ENCODE measurements at places on chromosomes 4 and X. TPM values are rescaled to one million over a fixed set of nuclear protein-coding genes. Genes with fewer than 3 reads are reported as not detected.

DNA sequence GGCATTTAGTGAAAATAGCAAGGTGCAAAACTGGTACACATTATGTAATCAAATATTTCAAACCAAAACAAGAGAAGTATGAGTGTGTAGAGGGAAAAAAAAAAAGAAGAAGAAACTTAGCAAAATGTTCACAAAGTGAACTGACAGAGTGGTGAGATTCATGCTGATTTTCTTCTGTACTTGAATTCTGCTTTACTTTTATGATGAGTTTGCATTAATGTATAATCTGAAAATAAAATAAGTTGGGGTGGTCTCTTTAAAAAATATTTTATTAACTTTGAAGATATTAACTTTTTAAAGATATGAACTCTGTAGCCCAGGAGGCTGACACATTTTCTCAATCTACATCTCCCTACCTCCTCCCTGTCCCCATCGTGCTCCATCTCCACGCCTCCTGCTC, 185.1 kb downstream of the QDPR start:
- no peak for DNase-seq

- DNase-seq = no peak
These were observed 146.8 kb downstream of the DCLK2 start for GRCh38 chr4:150224896-150225591.

GRCh38 chr4:87884976-87885549, 52.3 kb downstream of the MEPE start:
- no peak for DNase-seq

DNA sequence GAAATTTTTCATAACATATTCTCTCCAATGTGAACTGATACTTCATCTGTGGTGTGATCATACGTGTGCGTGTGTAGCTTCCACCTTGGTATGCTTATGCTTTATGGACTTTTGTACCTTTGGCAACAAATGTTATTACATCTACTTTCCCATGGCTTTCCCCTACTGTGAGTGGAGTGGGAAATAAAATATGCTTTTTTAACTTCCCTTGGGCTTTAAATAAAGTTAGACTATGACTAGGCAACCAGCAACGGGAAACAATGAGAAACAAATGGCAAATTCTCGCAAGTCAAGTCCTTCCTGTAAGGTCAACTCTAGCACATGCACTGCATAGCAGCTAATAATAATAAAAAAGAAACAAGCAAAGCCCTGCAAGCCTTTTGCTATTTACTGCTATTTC, 205.0 kb upstream of the PDE5A start:
- DNase-seq = no peak

DNA sequence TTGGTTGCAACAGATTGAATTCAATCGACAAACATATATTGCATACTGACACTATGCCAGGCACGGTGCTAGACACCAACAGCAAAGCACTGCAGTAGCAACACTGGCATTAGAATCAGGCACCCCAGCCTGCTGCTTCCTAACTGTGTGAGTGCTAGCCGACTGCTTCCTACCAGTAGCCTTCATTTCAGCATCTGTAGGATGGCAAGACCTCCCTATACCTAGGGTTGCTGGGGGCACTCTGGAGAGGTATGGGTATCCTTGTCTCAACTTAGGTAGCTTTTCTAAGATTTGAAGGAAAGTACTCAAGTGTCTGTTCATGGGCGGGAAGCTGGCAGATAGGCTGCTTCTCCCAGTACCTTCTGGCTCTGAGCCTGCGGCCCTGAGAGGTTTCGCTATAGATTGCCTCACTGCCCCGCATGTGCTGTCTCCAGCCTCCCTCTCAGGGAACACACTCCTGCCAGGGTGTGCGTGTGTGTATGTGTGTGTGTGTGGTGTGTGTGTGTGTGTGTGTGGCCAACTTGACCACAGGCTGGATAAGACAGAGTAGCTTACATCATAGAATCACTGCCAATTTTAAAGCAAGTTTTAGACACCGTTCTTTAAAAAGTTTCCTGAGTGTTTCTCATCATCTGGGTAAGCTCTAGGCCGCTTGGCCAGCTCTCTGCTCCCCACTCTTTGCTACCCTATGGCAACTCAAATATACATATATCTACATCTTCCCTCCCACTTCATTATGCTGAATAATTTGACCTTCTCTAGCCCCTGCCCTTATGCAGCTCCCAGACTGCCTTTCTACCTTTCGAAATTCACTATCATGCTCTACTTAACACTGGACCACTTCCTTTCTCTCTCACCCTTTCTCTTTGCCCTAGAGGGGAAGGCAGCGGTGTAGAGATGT, 97.0 kb upstream of the PJA1 start:
- DNase-seq = no peak

DNA sequence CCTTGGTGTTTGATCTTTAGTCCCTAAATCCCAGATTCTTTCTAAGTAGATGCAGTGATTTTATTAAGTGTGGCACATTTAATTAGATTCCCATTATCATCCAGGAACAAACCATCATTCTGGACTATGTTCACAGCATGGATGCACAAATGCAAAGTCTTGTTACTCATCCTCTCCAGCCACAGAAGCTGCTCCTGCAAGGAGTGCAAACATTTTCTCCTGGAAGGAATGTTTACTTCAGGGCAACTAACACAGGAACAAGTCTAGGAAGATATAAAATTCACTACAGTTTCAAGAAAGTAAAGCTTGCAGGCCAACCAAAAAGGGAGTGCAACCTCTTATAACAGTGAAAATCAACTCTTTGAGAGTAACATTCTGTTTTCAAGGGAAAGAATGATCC, 106.0 kb downstream of the IQCM start:
- no peak for DNase-seq

DNA sequence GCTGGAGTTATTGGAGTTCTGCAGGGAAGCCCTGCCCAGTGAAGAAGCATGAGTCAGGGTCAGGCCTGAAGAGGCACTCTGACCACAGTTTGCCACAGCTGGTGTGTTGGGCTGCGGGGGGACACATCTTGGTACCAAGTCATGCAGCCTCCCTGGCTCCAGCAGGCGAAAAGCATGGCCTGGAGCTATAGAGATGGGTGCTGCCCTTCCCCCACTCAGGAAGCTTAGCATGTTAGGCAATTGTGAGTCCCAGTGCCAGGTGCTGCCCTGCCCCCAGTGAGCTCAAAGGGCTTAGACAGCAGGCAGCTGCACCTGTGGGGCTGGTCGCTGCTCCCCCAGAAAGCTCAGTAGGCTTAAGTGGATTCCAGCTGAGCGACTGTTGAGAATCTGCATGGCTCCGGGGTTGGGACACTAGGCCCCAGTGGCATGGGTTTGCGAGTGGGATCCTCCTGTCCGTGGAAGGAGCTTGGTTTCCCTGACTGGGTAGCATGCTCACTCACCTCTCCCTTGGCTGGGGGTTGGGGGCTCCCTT, 755.5 kb downstream of the GLUD2 start:
- no peak for DNase-seq

- no peak for DNase-seq
These were observed 1295.8 kb upstream of the TENM3 start for GRCh38 chr4:180947425-180947824.

DNA sequence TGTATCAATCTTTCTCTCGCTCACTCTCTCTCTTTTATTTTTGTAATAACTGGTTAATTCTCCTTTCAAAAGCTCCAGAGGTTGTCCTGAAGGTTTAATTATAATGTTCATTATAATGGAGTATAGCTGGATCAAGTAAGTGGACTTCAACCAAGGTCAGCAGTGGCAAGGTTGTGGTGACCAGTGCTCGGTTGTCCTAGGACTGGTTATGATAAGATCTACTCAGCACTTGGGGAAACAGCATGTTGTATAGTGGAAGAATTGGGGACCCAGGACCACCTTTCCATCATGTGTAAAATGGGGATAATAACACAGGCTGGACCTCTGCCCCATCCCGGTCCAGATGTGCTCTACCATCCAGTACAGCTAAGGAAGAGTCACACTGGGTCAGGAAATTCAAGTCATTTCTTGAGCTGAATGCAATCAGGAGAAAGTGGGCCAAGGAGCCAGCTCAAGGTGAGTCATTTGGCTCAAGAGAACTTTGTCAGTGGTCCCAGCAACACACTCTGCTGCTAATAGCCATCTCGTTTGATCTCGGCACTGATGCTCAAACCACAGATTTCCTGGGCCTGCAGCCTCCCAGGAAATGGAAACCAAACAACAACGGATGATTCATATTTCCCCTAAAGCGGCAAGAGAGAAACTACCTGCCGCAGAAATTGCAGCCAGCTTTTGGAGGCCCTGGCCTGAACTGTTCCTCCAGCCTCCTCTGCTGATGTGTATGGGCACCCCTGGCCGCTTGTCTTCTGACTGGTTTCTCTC, 123.6 kb upstream of the RBPJ start:
- no peak for DNase-seq

DNA sequence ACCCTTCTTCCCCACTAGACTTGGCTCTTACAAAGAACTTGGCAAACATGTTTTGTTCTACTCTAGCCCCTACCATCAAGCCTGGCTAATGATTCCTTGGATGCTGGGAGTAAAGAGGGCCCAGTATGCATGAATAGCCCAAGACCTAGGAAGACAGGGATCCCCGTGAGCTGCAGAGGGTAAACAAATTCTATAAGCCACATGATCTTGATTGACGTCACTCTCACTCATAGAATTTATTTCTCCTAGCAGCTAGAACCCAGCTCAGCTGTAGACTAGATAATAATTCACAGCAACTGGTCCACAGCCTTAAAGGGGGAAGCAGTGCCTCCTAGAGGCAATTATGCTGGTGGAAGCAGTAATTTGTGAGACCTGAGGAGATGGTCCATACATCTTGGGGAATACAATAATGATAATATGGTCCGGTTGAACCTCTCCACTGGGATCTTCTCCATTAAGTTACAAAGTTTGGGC, 16.1 kb upstream of the USO1 start:
- DNase-seq = no peak

DNA sequence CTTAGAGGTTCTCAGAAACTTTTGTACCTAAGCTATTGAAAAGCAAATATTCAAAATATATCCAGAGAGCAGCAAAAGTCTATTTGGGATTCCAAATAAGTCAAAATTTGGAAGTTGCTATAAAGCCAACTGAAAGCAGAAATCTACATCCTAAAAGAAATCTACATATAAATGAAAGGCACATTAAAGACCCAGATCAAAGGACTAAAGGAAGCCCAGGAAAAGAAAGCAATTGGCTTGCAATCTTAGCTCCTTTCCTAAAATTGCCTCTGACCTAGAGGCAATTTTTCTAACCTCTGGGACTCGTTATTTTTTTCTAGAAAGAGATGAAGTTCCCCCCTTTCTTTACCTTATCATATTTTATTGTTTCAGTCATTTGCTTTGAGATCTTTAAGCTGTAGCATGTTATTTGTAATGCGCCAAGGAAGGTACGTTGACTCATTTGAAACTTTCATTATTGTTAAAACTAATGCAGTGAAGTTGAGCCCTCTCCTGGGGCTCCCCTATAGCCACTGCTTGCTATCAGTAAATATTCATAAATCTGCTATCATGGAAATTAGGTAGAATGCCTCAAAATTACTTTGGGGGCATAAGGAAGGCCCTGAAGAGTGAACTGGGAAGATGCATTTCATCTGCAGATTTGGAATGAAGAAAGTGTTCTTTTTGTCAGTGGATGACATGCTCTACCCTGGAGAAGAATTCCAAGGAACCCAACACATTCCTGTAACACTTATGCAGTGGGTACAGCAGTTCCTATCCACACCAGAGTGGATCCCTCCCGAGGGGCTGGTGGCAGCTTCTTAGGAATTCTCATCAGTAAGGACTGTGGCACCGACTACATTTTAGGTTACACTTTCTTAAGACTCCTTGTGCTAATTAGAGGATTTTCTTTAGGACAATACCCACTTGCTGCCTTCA, 177.8 kb upstream of the IGFBP7 start:
- no peak for DNase-seq

DNA sequence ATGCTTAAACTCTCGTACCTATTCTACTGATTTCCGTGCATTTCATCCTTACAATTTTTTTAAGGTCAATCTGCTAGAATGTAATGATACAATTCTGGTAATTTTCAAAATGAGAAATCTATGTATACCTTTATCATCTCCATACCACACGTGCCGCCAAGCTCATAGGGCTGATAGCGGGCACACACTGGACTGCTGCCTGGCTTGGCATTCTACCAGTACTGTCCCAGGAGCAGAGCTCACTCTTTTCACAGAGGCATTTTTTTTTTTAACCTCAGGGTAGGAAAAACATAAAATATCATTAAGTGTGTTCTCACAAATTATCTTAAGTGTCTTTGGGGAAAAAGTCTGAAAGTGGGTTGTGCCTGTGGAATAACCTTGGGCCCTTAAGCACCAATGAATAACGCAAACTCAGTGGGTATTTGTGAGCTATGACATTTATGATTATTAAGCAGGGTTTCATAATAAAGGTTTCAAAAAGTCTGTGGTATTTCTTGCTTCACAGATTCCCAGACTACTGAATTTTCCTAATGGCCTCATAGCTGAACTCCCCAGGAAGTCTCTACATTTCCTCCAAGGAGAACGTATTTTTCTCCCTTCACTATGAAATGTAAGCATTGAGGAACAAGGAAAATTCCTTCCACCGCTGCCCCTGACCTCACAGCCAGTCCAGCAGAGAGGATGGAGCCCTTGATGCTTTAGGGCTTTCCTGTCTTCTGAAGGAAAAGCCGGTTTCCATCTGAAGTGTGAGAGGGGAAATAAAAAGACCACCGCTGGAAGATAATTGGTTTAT, 125.2 kb downstream of the ELOVL6 start:
- no peak for DNase-seq

DNA sequence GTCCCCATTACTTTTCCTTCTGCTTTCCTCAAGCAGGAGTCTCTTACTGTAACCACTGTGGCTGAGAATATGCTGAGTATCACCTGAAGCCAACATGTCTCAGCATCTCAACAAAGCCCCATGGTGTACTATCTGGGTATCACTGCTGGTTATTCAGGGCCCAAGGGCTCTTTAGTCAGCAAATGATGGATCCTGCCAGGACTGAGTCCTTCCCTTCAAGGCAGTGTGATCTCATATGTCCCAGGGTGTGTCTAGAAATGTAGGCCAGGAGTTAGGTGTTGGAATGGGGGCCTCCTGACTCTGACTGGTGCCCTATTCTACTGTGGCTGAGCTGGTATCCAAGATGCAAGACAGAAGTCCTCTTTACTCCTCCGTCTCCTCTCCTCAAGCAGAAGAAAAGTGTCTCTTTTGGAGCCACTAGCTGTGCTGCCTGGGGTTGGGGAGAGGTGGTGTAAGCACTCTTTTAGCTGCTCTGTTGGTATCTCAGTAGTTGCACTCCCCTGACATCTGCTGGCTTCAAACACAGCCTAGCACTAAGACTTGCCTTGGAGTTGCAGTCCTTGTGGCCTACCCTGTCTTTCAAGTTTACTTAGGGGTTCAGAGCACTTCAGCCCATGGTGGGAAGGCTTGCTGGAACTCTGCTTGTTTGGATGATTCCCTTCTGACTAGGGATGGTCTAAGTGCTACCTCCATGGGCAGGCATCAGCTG, 28.6 kb downstream of the OCIAD2 start:
- DNase-seq = no peak

- DNase-seq = no peak
These were observed 355.0 kb upstream of the GATB start for GRCh38 chr4:152115794-152116193.

- DNase-seq = no peak
These were observed 17.2 kb downstream of the BTK start for GRCh38 chrX:101368800-101369199.

Gene WDR19
- total RNA-seq = 33.7 TPM

Gene SPATA4
- total RNA-seq = not detected

Gene MAGEB10
- total RNA-seq = not detected

Gene CENPI
- total RNA-seq = 1.2 TPM

Gene TLR6
- 5.0 TPM for total RNA-seq
